A172 (cell line): ENCODE measurements at places on chromosomes 1 and 21.

DNA sequence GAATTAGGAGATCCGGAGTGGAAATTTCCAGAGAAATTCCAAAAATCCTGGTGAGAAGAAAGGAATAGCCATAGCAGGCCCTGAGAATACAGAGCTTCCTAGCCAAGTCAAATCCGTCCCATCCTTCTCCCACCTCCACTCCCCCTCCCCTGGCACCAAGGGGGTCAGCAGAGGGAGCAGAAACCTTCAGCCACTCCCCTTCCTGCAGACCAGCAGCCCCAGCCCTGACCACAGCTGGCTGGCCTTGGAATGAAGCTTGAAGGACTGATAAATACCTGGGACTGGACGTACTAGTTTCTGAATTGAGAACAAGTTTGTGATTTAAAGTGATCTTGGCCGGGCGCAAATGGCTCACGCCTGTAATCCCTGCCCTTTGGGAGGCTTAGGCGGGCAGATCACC lies 13.8 kb upstream of the RIPPLY3 start:
- no peak for DNase-seq

GRCh38 chr1:24385160-24385940 lies 28.2 kb downstream of the STPG1 start:
- no peak for DNase-seq

DNA sequence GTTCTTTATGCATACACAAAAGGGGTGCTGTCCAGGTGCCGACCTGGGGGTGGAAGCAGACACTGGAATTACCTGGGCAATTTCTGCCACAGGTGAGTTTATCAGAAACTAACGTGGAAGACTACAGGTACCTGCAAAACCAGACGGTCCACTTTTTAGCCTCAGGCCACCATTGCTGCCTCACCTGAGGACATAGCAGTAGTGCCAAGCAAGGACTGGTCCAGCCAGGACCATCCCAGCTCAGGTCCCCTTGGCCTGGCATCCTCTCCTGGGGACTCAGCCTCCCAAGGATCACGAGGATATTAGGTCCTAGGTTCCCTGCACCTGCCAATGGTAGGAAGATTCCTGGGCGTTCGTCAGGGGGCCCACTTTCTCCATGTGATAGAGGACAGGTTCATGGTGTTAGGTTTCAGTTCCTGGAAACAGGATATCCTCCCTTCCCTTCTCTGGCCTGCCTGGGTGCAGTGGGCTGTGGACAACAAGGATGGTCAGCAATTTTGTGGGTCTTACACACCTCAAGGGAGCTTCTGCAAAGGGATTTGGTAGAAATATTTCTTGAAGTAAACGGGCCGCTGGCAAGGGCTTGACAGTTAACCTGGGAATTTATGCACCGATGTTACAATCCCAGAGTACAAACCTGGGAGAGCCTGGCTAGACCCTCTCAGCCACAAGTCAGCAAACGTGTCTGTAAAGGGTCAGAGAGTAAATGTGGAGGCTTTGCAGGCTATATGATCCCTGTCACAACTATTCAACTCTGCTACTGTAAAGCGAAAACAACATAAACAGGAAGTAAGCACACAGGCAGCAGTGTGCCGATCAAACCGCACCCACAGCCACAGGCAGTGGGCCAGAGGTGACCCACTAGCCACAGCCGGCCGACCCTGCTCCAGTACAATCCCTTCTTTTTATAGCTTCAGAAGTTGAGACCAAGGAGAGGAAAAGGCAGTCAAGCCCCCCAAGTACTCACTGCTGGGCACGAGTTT lies 71.4 kb upstream of the RAB4A start:
- no peak for DNase-seq

DNA sequence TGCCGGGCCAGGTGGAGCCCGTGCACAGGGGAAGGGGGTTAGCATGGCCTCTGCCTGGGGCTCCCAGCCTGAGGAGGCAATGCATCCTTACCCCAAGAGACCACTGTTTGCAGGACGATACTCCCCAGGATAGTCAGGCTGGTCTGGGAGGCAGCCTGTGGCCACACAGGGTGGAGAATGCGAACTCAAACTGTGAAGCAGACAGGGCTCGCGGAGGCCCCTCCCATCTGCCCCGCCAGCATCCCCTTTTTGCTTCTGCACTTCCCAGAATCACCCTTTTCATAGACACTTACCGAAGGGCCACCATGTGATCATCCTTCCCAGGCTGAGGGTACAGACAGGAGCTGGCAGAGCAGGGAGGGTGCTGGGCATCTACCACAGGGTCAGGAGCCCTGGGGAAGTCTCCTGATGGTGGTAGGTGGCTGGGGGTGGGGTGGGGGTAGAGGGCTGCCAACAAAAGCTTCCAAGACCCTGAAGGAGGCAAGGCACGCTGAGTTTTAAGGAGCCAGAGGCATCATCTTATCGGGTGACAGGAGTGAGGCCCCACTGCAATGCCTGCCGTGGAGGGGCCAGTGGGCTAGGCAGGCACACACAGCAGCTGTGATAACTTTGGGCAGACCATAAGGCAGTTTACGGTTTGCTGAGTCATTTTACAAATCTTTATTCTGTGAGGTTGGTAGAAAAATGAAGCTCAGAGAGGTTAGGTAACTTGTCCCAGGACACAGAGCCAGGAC lies 31.3 kb upstream of the BTG2 start:
- DNase-seq = no peak

GRCh38 chr1:64228167-64228957 lies 24.9 kb downstream of the UBE2U start:
- DNase-seq = peak; percentile 51

DNA sequence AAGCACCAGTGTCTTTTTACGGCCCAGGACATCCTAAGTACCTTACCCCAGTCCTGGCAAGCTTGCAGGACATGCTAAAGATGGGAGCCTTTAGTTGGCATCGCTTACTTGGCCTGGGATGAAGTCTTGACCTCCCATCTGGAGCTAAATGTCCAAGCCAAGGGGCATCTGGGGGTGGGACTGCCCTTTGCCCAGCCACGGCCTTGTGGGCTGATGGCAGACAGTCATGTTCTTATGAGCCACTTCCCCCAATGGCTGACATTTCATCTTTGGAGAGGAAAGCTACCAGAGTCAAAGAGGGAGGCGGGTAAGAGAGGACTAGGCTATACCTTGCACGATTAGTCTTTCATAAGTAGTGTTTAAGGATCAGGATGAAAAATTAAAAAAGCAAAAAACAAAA lies 32.2 kb downstream of the OPTC start:
- DNase-seq = no peak

DNA sequence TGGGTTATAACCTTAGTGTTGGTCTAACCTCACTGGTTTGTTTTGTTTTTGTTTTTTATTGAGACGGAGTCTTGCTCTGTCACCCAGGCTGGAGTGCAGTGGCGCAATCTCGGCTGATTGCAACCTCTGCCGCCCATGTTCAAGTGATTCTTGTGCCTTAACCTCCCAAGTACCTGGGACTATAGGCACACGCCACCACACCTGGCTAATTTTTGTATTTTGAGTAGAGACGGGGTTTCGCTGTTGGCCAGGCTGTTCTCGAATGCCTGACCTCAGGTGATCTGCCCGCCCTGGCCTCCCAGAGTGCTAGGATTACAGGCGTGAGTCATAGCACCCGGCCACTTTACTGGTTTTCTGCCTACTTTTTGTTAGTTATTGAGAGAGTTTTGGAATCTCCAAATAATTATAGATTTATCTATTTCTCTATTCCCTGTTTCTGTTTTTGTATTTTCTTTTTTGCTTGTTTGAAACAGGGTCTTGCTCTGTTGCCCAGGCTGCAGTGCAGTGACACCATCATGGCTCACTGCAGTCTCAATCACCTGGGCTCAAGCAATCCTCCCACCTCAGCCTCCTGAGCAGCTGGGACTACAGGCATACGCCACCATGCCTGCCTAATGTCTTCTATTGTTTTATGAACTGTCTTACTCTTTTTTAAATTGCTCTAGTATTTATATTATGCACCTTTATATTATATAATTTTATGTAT lies 21.4 kb downstream of the SMG7 start:
- DNase-seq = peak; percentile 53

DNA sequence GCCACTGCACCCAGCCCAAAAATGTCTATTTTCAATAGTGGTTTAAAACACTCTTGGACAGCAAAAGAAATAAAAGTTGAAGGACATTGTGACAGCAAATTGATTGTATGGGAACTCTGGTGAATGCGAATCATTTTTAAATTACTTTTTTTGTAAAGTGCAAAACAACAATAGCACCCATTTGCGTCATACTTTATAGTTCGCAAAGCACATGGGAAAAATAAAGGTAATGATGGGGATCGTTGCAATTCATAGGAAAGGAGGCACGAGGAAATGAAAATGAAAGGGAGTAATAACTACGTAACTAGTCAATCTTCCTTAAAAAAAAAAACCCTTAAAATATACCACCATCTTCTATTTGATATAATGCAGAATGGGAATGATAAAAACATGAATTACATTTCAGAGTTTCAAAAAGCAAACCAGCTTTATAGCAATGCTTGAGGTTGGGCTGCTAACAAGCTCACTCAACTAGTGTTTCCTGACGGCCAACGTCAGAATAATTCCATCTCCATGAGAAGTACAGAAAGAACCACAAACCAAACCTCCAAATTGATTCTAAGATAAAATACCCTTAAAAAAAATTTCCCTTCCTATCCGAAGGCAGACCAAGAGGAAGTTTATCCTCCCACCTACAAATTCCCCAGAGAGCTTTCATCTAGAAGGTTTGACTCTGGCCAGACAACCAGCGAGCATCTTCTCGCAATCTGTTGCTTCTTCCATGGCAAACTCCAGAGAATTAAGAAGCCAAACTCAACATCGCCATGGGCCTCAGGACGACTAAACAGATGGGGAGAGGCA lies at the start of gene EDARADD:
EDARADD (plus strand) TSS at position 606 of the 801 bp plus-strand sequence; CDS start at position 765, 159 bp downstream.
- DNase-seq = no peak

DNA sequence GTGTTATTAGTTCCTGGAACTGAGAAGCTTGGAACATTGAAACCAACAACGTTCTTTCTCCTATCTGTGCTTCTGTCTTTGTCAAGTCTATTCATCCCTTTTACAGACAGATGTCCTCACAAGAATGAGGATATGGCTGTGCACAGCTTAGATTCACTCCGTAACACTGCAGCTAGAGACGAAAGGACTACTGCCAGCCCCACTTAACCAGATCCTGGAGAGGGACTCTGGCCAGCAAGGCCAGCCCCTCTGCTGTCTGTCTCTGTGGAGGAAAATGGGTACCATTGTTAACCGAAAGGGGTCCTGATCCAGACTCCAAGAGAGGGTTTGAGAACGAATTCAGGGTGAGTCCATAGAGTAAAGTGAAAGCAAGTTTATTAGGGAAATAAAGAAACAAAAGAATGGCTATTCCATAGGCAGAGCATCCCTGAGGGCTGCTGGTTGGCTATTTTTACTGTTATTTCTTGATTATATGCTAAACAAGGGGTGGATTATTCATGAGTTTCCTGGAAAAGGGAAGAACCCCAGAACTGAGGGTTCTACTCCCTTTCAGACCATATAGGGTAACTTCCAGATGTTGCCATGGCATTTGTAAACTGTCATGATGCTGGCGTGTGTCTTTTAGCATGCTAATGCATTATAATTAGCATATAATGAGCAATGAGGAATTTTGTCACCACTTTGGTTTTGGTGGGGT lies 17.4 kb upstream of the USP24 start:
- DNase-seq = no peak

DNA sequence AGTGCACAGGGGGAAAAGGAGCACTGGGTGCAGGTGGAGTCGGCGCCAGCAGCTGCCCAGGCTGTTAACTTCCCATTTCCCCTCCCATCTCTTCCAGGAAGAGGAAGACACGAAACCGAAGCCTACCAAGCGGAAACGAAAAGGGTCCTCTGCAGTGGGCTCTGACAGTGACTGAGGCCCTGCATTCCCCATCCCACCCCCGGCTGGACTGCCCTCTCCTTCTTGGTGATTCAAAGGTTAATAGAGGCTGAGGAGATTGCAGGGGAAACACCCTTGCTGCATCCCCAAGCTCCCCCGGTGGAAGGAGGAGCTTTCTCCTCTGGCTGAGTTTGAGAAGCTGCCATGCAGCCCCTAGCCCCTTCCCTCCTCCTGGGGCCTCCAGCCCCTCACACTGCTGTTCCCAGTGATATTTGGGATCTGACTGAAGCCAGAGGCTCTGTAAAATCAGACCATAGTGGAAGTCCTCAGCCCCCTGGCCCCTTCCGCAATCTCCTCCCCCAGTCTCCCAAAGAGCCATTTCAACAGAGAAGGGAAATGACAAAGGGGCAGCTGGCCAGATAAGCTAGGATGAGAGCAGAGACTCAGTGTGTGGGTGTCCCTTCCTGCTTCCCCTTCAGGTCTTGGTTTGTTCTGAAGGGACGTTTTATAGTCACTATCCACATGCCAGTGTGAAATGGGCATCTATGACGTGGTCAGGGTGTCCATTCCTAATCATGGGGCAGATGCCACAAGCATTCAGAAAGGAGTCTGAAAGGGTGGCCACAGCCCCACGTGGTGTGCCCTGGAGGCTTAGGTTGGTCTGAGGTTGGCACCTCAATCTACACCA lies 1.9 kb upstream of the SLC27A3 start:
- no peak for DNase-seq

DNA sequence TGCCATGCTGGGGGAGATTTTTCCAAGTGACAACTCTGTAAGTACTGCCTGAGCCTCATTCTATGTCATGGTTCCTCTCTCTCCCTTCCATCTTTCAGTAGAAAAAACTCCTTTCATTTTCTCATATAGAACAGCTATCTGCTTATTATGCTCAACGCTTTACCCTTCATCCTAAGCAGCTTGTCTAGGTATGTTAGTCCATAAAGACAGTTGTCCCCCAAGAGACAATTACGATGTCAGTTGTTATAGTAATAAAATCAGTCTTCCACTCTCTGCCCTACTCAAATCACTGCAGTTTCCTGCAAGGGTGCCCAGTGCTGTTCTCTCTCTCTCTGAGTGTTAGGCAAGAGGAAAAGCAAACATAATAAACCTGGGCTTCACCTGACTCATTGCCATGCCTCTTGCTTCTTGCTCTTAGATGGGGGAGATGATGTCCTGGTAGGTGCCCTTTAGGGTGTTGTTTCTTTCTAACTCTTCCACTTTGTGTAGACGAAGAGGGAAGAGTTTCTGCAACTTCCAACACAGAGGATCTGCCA lies 59.4 kb downstream of the PAPPA2 start:
- no peak for DNase-seq

GRCh38 chr1:229425564-229426159 lies 8.2 kb downstream of the ACTA1 start:
- DNase-seq = no peak

GRCh38 chr21:38121888-38122720 lies 134.7 kb upstream of the KCNJ15 start:
- DNase-seq = no peak
